CD8-positive, alpha-beta T cell (primary cell): ENCODE measurements at places on chromosomes 7 and 10. TPM values are rescaled to one million over a fixed set of nuclear protein-coding genes. Genes with fewer than 3 reads are reported as not detected.

- DNase-seq = no peak
Measured at GRCh38 chr10:59434463-59435321, 72.3 kb upstream of the FAM13C start.

- no peak for DNase-seq
Measured at GRCh38 chr10:124955243-124955642, 13.3 kb downstream of the ZRANB1 start.

The TRIM4 gene
- total RNA-seq = 22.5 TPM

DNA sequence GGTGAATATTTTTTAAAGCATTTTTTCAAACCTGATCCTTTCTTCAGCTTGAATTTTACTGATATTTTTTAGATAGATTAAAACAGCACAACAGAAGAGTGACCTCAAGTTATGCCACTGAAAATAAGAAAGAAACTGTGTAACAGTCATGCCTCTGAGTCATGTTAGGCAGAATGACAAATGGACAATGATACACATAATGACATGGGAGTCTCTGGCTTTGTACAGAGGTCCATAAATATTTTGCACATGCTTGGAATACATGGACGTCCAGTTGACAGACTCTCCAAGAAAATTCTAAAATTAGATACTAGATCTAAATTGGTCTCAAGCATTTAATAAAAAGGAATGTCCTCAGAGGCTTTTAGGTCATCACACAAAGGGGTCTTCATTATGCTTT lies 21.9 kb upstream of the SEMA3A start:
- no peak for DNase-seq

The ANTXRL gene
- total RNA-seq = not detected

The GIMAP1 gene
- total RNA-seq = 6.1 TPM

DNA sequence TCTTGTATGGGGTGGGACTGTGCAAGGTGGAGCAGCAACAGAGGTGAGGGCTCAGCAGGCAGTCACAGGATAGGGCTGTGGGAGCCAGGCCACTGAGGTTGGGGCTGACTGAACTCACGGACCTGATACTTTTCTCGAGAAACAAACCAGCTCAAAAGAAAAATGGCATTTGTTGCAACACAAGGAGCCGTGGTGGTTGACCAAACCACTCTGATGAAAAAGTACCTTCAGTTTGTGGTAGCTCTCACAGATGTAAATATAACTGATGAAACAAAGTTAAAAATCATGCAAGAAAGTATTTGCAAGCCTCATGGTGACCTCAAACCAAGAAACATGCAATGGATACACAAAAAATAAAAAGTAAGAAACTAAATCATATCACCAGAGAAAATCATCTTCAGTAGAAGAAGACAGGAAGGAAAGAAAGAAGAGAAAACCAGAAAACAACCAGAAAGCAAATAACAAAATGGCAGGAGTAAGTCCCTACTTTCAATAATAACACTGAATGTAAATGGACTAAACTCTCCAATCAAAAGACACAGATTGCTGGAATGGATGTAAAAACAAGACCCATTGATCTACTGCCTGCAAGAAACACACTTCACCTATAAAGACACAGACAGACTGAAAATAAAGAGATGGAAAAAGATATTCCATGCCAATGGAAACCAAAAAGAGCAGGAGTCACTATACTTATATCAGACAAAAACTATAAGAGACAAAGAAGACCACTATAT lies 48.9 kb upstream of the DUSP5 start:
- no peak for DNase-seq

The CYP3A5 gene
- total RNA-seq = not detected

DNA sequence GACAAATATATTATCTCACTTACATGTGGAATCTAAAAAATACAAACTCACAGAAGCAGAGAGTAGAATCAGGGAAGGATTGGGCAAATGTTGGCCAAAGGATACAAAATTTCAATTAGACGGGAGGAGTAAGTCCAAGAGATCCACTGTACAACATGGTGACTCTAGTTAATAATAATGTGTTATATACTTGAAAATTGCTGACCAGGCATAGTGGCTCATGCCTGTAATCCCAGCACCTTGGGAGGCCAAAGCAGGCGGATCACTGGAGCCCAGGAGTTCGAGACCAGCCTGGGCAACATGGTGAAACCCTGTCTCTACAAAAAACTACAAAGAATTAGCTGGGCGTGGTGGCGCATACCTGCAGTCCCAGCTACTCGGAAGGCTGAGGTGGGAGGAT lies 16.4 kb downstream of the MTERF1 start:
- DNase-seq = no peak

DNA sequence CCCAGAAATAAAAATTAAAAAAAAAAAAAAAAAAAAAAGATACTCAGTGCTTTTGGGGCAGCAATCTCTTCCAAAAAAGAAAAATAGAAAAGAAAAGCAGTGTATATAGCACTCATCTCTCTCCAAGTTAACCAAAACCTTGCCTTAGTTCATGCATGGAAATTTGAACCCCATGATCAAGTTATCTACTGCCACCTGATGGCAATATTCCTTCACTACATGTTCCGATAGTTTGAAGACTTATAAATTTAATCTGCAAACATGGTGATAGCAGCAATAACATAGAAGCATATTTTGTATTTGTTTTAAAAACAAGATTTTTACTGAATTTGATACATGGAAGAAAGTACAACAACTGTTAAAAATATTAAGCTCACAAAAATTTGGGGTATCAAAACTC lies 48.6 kb upstream of the SLIT1 start:
- no peak for DNase-seq

The OR2A1 gene
- total RNA-seq = not detected

- DNase-seq = no peak
Measured at GRCh38 chr7:116621649-116622048, 50.3 kb upstream of the MET start.
